Stomach (tissue), 19 donors: ENCODE measurements at places on chromosomes 2 and 18. TPM values are rescaled to one million over a fixed set of nuclear protein-coding genes. Genes with fewer than 3 reads are reported as not detected.
A peak's percentile ranks its signal among the peaks of the same experiment; 100 is the strongest.

DNA sequence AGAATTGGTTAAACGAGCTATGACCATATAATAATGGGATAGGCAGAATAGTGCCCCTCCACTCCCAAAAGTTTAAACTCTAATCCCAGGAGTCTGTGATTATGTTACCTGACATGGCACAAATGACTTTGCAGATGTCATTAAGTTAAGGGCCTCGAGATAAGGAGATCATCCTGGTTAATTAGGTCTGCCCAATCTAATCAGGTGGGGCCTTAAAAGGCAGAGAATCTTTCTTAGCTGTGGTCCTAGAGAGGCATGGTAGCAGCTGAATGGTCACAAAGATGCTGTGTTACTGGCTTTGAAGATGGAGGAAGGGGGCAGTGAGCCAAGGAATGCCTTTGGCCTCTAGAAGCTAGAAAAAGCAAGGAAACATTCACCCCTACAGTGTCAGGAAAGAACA, 31.1 kb downstream of the TACR1 start:
- H3K4me3 ChIP-seq = no peak overlapping the region
- no peaks in the 10 kb centered on the region for H3K36me3 ChIP-seq
- no peak for DNase-seq

DNA sequence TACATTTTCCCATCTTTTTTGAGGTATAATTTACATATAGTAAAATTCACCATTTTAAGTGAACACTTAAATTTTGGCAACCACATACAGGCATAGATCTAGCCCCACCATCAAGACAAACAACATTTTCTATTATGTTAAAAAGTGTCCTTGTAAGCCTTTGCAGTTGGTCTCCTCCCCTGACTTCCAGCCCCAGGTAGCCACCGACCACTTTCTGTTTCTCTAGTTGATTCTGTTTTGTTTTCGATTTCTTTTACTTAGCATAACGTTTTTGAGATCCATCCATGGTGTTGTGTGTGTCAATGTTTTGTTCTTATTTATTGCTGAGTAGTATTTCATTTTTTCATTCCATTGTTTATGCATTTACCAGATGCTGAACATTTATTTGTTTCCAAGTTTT, 135.5 kb upstream of the FOSL2 start:
- no peak overlapping the region for H3K27ac ChIP-seq
- no peak for DNase-seq
- no peaks in the 10 kb centered on the region for H3K27me3 ChIP-seq
- no peaks in the 10 kb centered on the region for H3K4me1 ChIP-seq

GRCh38 chr2:143451642-143452281, 322.5 kb downstream of the ARHGAP15 start:
- no peak overlapping the region for H3K4me3 ChIP-seq
- H3K27ac ChIP-seq = no peak overlapping the region
- H3K4me1 ChIP-seq = no peaks in the 10 kb centered on the region

GRCh38 chr18:68564351-68564750, 150.6 kb downstream of the TMX3 start:
- H3K4me3 ChIP-seq = no peak overlapping the region
- no peak for DNase-seq
- H3K27ac ChIP-seq = no peak overlapping the region
- H3K36me3 ChIP-seq = no peaks in the 10 kb centered on the region
- H3K4me1 ChIP-seq = no peaks in the 10 kb centered on the region

DNA sequence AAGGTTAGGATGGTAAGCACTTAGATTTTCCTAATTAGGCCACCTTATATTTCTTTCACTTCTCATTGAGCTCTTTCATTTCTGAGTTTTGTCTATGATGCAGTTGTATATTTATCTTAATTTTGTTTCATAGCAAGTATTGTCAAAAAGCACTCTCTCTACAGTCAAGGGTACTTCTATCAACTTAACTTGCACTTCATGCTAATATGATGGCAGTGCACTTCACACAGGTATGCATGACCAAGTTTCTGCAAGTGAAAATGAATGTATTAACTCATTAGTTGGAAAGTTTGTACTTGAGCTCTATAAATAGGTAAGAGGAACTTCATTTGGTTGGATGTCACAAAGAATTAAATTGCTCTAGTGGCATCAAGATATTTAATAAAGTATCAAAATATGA, 51.5 kb upstream of the CDH19 start:
- DNase-seq = no peak
- no peak overlapping the region for H3K27ac ChIP-seq
- no peaks in the 10 kb centered on the region for H3K36me3 ChIP-seq
- no peaks in the 10 kb centered on the region for H3K27me3 ChIP-seq
- H3K4me1 ChIP-seq = no peaks in the 10 kb centered on the region

DNA sequence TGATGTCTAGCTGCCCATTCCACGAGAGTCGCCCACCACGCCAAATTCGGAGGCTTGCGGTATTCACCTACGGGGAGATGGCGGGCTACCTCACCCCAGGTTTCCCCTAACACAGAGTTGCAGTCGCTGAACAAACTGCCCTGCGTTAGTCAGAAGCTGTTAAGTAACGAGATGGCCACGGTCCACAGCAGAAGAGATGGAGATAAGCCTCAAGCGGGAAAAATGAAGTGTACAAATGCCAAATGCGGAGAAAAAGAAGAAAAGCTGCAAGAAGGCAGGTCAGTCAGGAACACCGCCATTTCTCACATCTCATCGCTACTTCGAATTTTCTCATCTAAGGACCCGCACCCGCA, 425 bp downstream of the ASB3 start:
- H3K27ac ChIP-seq = peak overlapping the region; percentile 83
- H3K4me1 ChIP-seq = peaks cover 46% of the 10 kb centered on the region
- H3K27me3 ChIP-seq = no peaks in the 10 kb centered on the region
- DNase-seq = no peak
- H3K36me3 ChIP-seq = no peaks in the 10 kb centered on the region
- peak overlapping the region; percentile 95 for H3K4me3 ChIP-seq

DNA sequence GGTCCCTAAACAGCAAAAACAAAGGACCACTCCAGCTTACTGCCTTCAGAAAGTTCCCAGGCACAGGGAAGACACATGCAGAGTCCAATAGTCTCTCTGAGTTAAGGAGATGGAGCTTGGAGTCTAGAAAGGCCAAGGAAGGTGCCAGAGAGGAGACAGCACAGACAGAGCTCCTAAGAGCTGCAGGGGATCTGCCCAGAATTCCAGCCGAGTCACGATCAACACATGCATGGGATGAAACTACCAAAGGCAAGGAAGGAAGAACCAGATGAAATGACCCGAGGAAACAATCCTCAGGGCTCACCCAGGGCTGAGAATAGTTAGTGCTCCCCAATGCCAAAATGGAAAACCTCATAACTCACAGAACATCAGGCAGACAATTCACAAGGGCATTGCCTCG, 15.4 kb downstream of the METTL4 start:
- H3K27ac ChIP-seq = no peak overlapping the region
- no peak for DNase-seq
- no peaks in the 10 kb centered on the region for H3K27me3 ChIP-seq

DNA sequence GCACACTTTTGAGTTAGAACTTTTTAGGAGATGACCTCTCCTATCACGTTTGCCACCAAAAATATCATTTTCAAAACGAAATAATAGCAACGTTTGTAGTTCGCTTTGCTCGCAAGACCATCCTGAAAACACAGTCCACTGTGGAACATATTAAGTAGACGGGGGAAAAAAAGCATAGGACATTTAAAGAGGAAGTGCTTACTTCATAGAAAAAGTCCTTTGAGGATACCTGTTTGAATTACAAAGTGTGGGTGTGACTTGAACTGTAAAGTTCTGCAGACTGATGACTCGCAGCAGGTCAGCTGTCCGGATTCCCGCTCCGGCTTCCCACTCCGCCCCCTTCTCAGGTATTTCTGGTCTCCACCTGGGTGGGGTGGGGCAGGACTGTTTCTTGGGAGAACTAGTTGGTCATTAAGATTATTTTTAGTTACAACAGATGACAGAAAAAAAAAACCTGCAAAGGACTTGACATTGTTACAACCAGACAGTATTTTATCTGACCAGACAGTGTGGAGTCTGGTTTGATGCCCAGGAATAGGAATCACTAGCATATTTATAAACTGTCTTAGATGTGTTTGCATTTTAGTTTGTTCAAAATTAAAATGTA, 13.3 kb downstream of the CNOT11 start:
- H3K4me1 ChIP-seq = peaks cover 9% of the 10 kb centered on the region
- DNase-seq = peak; percentile 81
- H3K4me3 ChIP-seq = no peak overlapping the region
- H3K36me3 ChIP-seq = peaks cover 97% of the 10 kb centered on the region

Gene PROC
- 4.6 TPM for polyA plus RNA-seq

Gene CNGA3
- not detected for polyA plus RNA-seq

Gene ARHGAP25
- 6.3 TPM for polyA plus RNA-seq

Gene RAD51AP2
- polyA plus RNA-seq = not detected

Gene WDR12
- polyA plus RNA-seq = 9.3 TPM

Gene B3GNT7
- 6.1 TPM for polyA plus RNA-seq

Gene ZAP70
- 2.1 TPM for polyA plus RNA-seq
